ENCODE measurements at places on chromosomes 3 and 15. TPM values are rescaled to one million over a fixed set of nuclear protein-coding genes. Genes with fewer than 3 reads are reported as not detected.

GRCh38 chr3:20066850-20067617 lies 26.8 kb downstream of the KAT2B start:
- no peak for DNase-seq

Gene MOBP
- 257 TPM for polyA plus RNA-seq

Gene ROBO2
- 93.2 TPM for polyA plus RNA-seq

Gene CYP11A1
- polyA plus RNA-seq, result 2.1 TPM

GRCh38 chr15:68055224-68055705 lies 1.1 kb downstream of the PIAS1 start:
- DNase-seq, result peak; percentile 85

DNA sequence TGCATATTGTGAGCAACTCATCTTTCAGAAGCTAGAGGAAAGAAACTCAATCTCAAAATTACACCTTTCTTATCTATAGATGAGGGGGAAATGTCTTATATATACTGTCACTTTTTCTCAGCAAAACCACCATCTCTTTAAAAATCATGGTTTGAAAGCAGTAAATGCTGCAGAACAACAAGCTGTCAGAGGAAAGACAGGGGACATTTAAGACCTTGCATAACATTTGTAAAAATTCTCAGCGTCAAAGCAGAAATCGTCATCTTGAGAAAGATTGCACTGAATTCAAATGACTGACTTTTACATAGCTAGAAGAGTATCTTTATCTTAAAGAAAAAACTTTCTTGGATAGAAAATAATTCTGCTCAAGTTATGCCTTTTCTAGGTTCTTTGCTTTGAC lies 122.2 kb upstream of the CADPS start:
- DNase-seq, result no peak

Gene P2RY12
- polyA plus RNA-seq, result 62.7 TPM

DNA sequence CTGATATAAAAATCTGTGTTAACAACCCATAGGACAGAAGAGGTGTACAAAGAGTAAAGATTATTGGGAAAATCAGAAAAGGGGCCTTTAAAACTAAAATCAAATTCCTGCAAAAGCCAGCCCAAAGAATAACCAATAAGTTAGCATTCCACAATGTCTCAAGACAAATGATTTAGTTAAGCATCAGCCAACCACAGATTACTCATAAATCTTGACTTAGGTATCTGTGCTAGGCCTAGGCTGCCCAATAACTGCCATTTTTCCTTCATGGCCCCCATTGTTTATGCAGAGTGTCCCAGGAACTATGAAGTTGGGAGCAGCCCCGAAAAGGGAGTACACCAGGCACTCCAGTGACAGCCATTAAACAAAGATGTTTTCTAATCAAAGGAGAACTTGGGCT lies 7.4 kb downstream of the TRANK1 start:
- DNase-seq, result no peak

DNA sequence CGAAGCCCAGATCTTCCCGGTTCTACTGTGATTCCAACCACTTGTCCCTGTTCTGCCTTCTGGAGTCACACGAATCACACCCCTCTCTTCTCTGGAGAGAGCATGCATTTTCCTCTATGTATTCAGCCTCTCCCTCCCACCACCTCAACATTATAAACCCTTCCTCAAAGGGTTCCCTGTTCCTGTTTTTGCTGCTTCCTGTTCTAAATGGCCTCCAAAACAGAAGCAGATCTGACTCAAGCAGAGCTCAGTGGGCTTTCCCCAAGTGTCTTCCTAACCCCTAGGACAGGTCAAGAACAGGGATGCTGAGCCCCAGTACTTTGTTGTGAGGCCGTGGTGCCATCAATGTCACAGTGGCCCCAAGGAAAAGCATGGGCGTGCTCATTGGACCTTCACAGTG lies 75.7 kb upstream of the ARNT2 start:
- no peak for DNase-seq

Gene ARL6IP5
- polyA plus RNA-seq, result 160 TPM

- DNase-seq, result no peak
Observed at GRCh38 chr3:157467200-157467599, 30.6 kb downstream of the PTX3 start.

Gene ANKUB1
- polyA plus RNA-seq, result 1.7 TPM

DNA sequence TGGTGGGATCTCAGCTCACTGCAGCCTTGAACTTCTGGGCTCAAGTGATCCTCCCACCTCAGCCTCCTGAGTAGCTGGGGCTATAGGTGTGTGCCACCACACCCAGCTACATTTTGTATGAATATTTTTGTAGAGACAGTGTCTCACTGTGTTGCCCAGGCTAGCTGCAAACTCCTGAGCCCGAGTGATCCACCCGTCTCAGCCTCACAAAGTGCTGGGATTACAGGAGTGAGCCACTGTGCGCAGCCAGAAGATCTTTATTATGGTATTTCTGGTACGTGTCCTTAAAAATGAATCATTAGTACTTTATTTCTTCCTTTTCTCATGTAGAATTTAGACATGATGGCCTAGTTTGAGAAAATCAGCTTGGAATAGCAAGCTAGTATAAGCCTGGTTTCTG lies 153.3 kb downstream of the BCHE start:
- DNase-seq, result no peak

Gene DNAH1
- 10.0 TPM for polyA plus RNA-seq

- no peak for DNase-seq
Observed at GRCh38 chr15:68629519-68630210, 50.9 kb downstream of the CORO2B start.

Gene PRKCD
- polyA plus RNA-seq, result 15.0 TPM

- DNase-seq, result peak; percentile 29
Observed at GRCh38 chr3:150210461-150211110, 197.5 kb upstream of the TSC22D2 start.

Gene PLSCR2
- polyA plus RNA-seq, result 0.30 TPM

- DNase-seq, result peak; percentile 44
Observed at GRCh38 chr3:107574650-107575049, 51.9 kb downstream of the BBX start.

DNA sequence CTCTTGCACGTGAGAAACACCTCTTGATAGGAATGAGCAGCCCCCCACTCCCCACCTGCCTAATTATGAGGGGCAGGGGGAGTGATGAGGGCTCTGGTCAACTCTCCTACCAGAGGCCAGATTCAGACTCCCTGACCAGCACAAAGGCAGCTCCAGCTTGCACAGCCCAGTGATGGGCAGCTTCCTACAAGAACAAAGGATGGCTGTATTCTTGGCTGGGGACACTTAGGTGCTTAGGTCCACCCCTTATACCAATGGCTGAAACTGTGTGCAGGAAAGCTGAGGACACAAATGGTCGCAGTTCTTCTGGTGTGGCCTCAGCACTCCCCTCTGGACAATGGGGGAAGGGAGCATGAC lies 81.8 kb downstream of the IQSEC1 start:
- no peak for DNase-seq

- no peak for DNase-seq
Observed at GRCh38 chr3:135077186-135077585, 282.1 kb downstream of the EPHB1 start.

GRCh38 chr15:76401285-76401684 lies 64.7 kb downstream of the ISL2 start:
- no peak for DNase-seq

Gene C15orf62
- 2.8 TPM for polyA plus RNA-seq

Gene SPATA16
- polyA plus RNA-seq, result not detected

GRCh38 chr3:31629054-31629453 lies 96.3 kb downstream of the STT3B start:
- DNase-seq, result no peak

DNA sequence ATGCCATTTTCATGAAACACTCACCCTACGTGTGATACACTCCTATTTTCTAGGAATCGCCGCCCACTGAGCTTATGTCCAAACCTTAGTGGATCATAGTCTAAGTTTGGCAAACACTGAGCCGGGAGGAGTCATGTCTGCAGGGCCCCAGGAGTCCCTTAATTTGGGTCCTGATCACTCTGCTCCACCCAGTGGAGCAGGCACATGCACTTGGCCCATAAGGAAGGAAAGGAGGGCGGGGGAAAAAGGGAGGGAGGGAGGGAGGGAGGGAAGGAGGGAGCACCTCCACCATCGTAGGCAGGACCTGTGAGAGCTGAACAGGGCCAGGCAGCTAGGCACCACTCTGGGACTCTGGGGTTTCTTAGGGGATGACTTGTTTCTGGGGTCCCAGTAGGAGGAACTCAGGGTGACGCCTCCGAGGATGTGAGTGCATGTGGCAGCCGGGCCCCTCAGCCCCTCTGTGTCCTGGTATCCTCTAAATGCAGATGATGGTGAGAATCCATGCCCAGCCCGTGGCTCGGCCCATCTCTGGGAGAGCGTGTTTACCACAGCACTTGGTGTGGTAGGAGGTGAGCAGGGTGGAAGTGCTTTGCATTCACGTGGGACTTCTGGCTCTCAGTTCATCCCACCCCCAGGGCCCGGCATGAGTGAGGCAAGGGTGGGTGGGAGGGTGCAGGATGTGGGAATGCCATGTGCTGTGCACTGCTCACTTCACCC lies 109.4 kb downstream of the KLF13 start:
- DNase-seq, result no peak

DNA sequence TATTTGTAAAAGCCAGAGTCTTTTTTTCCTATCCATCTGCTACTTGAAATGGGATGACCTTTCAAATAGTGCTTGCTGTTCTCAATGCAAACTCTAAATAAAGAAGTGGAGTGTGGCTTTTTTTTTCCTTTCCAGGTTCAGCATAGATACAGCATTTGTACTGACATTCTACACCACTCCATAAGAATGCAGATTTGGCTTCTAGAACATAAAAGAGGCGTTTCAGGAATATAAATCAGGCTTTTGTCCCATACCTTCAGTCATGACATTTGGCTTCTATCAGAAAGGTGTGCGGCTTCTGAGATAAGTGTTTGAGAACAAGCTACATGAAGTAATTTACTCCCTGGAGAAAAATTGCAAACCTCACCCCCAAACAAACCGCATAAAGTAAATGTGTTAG lies 553.1 kb downstream of the FHIT start:
- DNase-seq, result no peak

- DNase-seq, result no peak
Observed at GRCh38 chr15:25869701-25870100, 6.6 kb upstream of the ATP10A start.

Data from spinal cord (tissue), 10 donors.